Activated CD4-positive, alpha-beta memory T cell treated with anti-CD3 and anti-CD28 coated beads for 36 hours (primary cell): ENCODE measurements at places on chromosomes 3 and 15. TPM values are rescaled to one million over a fixed set of nuclear protein-coding genes. Genes with fewer than 3 reads are reported as not detected.

- peaks cover 18% of the 10 kb centered on the region for H3K27me3 ChIP-seq
- H3K4me1 ChIP-seq = no peaks in the 10 kb centered on the region
Observed at GRCh38 chr15:91061997-91062396, 38.1 kb upstream of the SV2B start.

CPNE9 gene
- total RNA-seq = not detected

RAD51 gene
- total RNA-seq = 70.0 TPM

PLA2G4F gene
- total RNA-seq = not detected

GRCh38 chr15:94265982-94266381 lies 34.6 kb downstream of the MCTP2 start:
- H3K4me3 ChIP-seq = no peak overlapping the region
- no peak for DNase-seq
- H3K4me1 ChIP-seq = peaks cover 26% of the 10 kb centered on the region
- no peaks in the 10 kb centered on the region for H3K27me3 ChIP-seq
- H3K27ac ChIP-seq = no peak overlapping the region

DNA sequence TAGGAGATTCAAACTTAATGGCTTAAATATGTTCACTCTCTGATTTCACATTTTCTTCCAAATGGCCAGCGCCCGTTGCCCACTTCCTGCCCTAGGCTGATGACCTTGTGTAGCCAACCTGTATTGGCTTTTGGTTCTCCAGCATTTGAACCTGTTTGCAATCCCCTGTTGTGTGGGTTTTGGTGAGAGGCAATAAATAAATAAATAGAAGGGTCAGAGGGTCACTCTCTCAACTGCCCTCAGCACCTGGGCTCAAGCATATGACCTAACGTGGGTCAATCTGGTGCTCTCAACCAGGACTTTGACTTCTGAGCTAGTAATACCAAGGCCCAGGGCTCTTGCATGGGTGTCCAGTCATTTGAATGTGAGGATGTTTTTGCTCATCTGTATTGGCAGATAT lies 1.8 kb upstream of the SRP14 start:
- DNase-seq = no peak
- H3K27me3 ChIP-seq = no peaks in the 10 kb centered on the region
- H3K4me1 ChIP-seq = peaks cover 44% of the 10 kb centered on the region
- H3K4me3 ChIP-seq = peak overlapping the region; percentile 98
- peak overlapping the region; percentile 91 for H3K27ac ChIP-seq
- H3K36me3 ChIP-seq = peaks cover 25% of the 10 kb centered on the region

GRCh38 chr3:161231861-161232260 lies 10.8 kb downstream of the NMD3 start:
- peaks cover 7% of the 10 kb centered on the region for H3K4me1 ChIP-seq
- no peak for DNase-seq
- H3K36me3 ChIP-seq = peaks cover 23% of the 10 kb centered on the region
- H3K27ac ChIP-seq = no peak overlapping the region

GRCh38 chr3:46943237-46944187 lies 33.0 kb downstream of the CCDC12 start:
- no peak overlapping the region for H3K27ac ChIP-seq
- DNase-seq = no peak
- peaks cover 56% of the 10 kb centered on the region for H3K4me1 ChIP-seq
- no peaks in the 10 kb centered on the region for H3K27me3 ChIP-seq

- H3K4me3 ChIP-seq = no peak overlapping the region
- no peak overlapping the region for H3K27ac ChIP-seq
- H3K4me1 ChIP-seq = peaks cover 3% of the 10 kb centered on the region
Observed at GRCh38 chr3:156586905-156587759, 32.2 kb upstream of the SSR3 start.

DNA sequence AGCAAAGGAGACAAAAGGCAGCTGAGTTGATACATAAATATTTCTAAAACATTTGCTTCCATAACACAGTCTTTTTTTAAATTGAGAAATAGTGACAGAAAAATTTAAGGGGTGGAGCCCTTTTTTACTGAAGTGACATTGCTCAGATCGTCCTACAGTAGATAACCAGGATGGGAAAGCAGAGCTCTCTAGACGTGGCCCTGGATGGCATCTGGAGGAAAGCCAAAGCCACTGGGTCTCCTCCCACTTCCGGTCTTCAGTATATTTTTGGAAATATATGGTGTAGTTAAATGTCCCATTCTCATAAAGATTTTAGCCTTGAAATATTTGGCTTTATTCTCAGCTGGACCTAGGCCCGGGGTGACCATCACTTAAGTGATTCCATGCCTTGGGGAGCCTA lies 326.1 kb downstream of the ZNF621 start:
- H3K27ac ChIP-seq = no peak overlapping the region
- H3K27me3 ChIP-seq = peaks cover 4% of the 10 kb centered on the region
- H3K4me1 ChIP-seq = no peaks in the 10 kb centered on the region
- no peaks in the 10 kb centered on the region for H3K36me3 ChIP-seq
- H3K4me3 ChIP-seq = no peak overlapping the region

- peaks cover 12% of the 10 kb centered on the region for H3K27me3 ChIP-seq
- H3K4me3 ChIP-seq = no peak overlapping the region
- H3K4me1 ChIP-seq = peaks cover 6% of the 10 kb centered on the region
- no peak for DNase-seq
- H3K27ac ChIP-seq = no peak overlapping the region
Observed at GRCh38 chr3:142878649-142879300, 10.1 kb downstream of the PCOLCE2 start.

CSTA gene
- total RNA-seq = not detected

PAQR5 gene
- 0.15 TPM for total RNA-seq

TM4SF4 gene
- not detected for total RNA-seq

GATM gene
- 1.3 TPM for total RNA-seq

AQP9 gene
- 0.26 TPM for total RNA-seq

DNA sequence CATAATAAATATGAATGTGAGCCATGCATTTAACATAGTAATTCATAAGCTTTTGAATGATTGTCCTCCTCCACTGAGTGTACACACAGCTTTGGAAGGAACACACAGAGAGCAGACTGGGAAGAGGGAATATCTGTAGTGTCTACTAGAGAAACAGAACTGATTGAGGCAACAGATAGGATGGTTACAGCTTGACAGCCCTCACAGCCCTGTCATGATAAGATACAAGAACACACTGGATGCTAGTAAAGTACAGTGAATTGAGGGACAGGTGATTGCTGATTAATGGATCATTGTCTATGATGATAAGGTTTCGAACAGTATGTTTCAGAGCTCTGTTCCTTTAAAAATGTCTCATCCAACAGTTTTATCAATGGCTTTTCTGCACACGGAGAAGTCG lies 383.4 kb upstream of the GBE1 start:
- H3K4me1 ChIP-seq = no peaks in the 10 kb centered on the region
- H3K36me3 ChIP-seq = no peaks in the 10 kb centered on the region
- DNase-seq = no peak

ISG20 gene
- 74.5 TPM for total RNA-seq

GPR149 gene
- not detected for total RNA-seq
